ENCODE measurements at places on chromosomes 5 and 9.

GRCh38 chr9:134591082-134591571 lies 50.5 kb upstream of the COL5A1 start:
- no peak for DNase-seq

DNA sequence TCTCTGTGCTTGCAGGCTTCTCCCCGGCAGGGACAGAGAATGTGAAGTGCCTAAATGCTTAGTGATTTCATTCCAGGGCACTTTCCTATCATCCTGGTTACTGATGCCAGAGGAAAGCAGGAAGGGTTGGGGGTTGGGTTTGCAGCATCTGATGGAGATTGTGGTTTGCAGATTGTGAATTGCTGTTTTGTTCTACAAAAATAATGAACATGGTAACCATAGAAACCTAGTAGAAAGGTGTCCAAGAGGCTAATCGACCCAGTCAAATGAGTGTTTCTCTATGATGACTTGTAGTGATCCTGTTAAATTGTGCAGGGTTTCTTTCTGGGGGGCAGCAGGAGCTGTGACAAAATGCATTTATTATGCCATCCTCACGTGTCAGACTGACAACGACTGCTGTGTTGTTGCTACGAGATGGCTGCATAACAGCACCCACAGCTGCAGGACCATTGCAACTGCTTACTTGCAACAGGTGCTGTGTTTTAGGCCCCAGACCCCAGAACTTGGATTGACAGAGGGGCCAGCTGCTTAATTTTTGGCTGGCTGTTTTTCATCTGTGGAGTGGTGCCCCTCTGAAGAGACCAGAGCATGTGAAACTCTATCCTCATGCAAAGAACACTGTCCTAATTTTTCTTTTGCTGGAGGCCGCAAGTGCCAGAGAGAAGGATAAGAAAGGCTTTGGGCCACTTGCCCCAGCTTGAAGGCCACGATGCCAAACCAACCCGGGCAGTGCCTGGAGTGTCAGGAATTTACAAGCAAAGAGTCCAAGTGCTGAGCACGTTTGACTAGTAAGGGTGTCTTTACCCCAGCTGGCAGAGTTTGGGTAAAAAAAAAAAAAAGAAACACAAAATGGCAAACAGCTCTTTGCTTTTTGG lies 397.8 kb downstream of the GADD45G start:
- DNase-seq, result no peak

DNA sequence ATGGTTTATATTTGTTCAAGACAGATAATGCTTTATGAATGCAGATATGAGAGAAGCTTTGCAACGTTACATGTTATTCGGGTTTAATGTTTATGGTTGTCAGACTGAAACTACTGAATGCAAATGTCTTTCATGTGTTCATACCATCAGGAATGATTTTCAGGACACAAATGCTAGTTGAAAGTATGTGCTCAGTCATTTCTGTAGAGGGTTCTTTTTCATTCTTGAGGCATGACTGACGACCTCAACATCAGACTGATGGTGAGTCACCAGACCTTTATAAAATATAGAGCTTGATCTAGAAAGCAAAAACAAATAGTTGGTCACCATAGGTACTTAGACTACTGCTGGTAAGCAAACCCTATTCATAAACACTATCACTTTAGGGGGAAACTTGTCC lies 287.3 kb upstream of the NUDT12 start:
- DNase-seq, result peak; percentile 95

- no peak for DNase-seq
These were observed 9.0 kb downstream of the FOXB2 start for GRCh38 chr9:77028478-77028877.

DNA sequence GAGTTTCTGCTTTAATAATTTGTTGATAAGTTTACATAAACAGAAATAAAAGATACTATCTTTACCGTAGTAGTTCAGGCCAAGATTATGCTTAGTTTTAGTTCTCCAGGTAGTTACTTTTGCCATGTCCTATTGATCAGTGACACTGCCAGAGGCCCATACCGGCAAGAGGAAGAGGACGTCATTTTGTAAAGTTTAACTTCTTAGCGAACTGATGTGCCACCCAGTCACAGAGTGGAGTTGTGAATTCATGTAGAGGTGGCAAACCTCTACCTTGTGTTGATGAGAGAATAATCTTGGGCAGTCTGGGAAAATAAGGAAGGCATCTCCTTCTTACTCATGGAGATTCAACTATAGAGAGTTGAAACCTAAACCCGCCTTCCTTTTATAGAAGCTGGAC lies 21.8 kb downstream of the RGMB start:
- no peak for DNase-seq

GRCh38 chr9:70835323-70835722 lies 286.1 kb downstream of the TRPM3 start:
- DNase-seq, result peak; percentile 80

DNA sequence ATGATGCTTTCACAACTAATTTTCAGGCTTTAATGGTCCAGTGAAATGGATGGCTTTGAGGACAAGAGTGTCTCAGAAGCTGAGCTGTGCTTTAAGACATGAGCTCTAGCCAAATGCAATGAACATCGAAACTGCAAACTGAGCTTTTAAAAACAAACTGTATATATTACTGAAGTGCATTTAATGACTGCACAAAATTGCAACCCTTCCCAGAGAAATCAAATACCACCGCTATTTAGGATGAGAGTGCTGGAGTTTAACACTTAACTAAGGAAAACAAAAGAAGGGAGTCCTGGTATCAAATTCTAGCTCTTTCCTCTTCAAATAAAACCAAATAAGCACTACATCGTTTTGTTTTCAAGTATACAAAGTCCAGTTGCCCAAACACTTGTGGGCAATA lies 163.9 kb downstream of the SLF1 start:
- no peak for DNase-seq

GRCh38 chr5:172818081-172818480 lies 16.0 kb upstream of the ERGIC1 start:
- DNase-seq, result no peak

GRCh38 chr9:115057559-115057958 lies 60.4 kb downstream of the TNC start:
- DNase-seq, result no peak

GRCh38 chr9:104326912-104327311 lies 177.2 kb upstream of the OR13F1 start:
- no peak for DNase-seq

- DNase-seq, result no peak
These were observed 877.7 kb downstream of the TLE1 start for GRCh38 chr9:80811656-80812055.

GRCh38 chr5:2890011-2890410 lies 138.5 kb upstream of the IRX2 start:
- DNase-seq, result no peak

GRCh38 chr5:126383246-126383645 lies 40.0 kb upstream of the GRAMD2B start:
- DNase-seq, result peak; percentile 82

DNA sequence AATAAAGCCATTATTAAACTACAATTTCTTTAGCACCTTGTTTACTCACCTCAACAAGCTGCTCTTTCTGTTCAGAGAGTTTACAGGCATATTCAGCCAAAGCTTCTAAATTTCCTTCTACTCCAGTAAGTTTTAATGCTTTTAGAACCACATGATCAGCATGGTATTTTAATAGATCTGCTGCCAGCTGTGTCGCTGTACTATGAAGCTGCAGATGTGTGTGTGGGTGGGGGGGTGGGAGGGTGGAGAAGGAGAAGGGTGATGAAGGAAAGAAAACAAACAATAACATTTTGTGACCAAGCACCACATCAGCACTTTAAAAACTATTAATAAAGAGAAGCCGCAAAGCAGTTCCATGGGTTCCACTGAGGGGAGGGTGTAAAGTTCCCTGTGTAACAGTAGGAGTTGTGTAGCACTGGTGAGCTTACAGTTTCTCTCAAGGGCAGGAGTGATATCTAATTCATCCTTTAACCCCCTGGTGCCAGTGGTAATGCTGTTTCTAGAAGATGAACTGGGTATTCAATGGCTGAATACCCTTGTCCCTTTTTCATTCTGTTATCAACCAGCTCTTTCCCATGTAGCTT lies 38.5 kb downstream of the ABITRAM start:
- DNase-seq, result no peak

GRCh38 chr9:123537809-123538208 lies 181.8 kb downstream of the CRB2 start:
- DNase-seq, result no peak

- peak; percentile 26 for DNase-seq
These were observed 86.5 kb upstream of the NR5A1 start for GRCh38 chr9:124593651-124594058.

DNA sequence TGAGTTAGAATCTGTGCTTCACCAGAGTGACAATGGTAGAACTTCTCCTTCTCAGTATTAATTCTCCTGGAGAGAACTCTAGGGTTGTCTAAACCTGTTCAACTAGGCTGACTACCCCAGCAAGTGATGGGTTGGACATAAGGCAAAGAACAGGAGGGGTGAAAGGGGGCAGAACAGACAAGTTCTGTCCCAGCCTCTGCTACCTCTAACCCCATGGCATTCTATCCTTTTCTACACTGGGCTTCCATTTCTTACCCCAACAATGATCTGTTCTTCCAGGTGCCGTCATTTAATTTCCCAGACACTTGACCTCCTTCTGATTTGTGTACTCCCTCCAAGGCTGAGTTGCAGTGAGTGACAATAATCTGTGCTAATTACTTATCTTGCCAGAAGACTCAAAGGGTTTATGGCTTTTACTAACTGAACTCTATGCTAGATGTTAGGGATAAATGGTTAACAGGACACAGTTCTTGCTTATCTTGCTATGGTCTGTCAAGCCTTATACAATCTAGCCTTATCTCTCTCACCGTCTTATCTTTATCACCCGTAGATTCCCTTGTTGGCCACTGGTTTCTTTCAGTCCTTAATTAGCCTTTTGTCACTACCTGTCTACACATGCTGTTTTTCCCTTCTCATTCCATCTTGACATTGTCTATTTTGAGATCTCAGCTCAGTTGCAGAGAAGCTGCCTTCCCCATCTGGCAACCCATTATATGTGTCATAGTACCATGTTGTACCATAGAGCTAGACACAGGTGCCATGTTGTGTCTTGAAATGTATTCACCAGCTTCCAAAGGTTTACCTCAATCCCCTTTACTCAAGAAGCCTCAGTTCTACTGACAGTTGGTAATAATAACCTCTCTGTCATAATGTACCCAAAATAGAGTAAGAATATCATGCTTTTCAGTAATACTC lies 10.0 kb upstream of the MATR3 start:
- DNase-seq, result no peak

DNA sequence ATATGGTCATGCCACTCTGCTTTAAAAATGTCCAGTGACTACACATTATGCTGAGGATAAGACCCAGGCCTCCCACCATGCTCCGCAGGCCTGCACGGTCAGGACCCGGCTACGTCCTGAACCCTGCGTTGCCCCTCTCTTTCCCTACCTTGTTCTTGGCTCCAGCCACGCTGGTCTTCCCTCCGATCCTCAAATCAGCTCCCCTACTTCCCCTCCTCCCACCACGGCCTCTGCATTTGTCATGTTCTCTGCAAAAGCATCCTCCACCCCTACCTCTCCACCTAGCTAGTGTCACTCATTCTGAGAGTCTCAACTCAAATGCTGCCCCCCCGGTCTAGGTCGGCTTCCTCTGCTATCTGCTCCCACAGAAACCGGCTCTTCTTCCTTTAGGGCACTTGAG lies 11.2 kb downstream of the GPX3 start:
- no peak for DNase-seq

DNA sequence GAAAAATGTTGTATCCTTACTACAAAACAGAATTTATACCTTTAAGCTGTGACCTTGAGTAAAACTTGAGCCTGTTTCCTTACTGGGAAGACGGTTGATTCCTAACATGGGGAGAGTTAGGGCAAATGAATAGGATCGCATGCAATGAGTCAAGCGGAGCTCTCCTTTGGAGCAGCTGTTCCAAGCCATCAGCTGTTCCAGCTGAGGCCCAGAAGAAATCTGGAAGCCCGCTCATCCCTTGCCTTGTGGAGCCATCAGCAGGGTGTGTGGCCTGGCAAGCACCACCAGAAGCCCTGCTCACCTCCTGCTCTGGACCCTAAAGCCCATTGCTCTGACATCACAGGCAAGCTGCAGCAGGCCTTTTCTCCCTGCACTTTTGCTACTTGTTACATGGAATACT lies 8.0 kb downstream of the KIAA1191 start:
- no peak for DNase-seq

GRCh38 chr5:84213861-84214260 lies 170.8 kb downstream of the EDIL3 start:
- DNase-seq, result no peak

- DNase-seq, result no peak
These were observed 155.9 kb downstream of the TTLL11 start for GRCh38 chr9:121937240-121937639.

- DNase-seq, result no peak
These were observed 5.5 kb downstream of the KCNT1 start for GRCh38 chr9:135707252-135708138.

DNA sequence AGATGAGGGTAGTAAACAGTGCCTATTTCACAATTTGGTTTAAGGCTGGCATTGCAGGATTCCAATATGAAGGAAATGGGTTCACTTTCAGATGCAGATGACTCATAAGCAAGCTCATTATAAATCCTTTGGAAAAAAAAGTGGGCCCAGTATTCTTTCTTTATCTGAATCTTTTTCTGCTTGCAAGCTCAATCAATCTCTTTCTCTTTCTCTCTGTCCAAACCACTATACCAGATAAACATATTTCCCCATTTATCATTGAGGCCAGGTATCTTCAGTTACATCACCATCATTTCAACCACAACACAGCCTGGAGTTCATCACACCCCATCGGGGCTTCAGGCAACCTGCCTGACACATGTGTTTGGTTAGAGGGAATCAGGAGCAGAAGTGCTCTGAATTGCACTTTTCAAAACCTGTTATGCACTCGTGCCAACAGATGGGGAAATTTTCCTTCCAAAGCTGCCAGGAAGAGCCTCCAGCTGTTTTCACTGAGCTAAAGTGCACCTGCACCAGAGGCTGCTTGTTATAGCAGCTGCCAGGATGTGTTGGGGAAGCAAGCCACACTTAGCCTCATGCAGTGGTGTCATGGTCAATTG lies 30.0 kb upstream of the MAMDC2 start:
- peak; percentile 72 for DNase-seq

GRCh38 chr5:140256726-140257125 lies 46.2 kb downstream of the PFDN1 start:
- no peak for DNase-seq

DNA sequence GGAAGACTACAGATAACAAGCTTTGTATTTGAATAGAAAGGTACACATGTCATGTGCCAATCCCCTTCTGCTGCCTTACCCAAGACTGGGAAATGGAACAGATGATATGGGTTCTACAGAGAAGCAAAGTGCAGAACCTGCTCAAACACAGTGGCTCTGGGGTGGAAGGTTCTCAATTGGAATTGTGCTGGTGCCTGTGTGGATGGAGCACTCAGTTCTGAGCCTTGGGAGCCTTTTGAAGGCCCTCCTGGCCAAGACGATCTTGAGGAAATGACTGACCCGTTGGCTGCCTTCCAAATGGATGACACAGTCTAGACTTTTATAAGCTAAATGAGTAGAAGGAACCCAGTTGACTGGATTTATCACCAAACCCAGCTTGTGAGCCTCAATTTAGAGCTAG lies 4.2 kb upstream of the PRSS3 start:
- DNase-seq, result peak; percentile 82

- DNase-seq, result no peak
These were observed 107.3 kb upstream of the TBC1D2 start for GRCh38 chr9:98362624-98363252.

- DNase-seq, result no peak
These were observed at the start of gene PCDHB12 for GRCh38 chr5:141208478-141208877. Gene PCDHB12, plus strand, starts transcription at chr5:141208719. Its CDS starts 189 bp downstream, at chr5:141208908.

Measured in bronchial epithelial cell (primary cell).